CD4-positive, alpha-beta T cell treated with Interleukin-12 subunit alpha and Interleukin-12 subunit beta, for 1 hour (primary cell): ENCODE measurements at places on chromosomes 4 and X.
A peak's percentile ranks its signal among the peaks of the same experiment; 100 is the strongest.

- DNase-seq, result no peak
Measured at GRCh38 chrX:141838016-141838415, at the start of gene MAGEC3. TSS of gene MAGEC3 (plus strand) at chrX:141838316. CDS start at chrX:141838316, 0 bp downstream.

DNA sequence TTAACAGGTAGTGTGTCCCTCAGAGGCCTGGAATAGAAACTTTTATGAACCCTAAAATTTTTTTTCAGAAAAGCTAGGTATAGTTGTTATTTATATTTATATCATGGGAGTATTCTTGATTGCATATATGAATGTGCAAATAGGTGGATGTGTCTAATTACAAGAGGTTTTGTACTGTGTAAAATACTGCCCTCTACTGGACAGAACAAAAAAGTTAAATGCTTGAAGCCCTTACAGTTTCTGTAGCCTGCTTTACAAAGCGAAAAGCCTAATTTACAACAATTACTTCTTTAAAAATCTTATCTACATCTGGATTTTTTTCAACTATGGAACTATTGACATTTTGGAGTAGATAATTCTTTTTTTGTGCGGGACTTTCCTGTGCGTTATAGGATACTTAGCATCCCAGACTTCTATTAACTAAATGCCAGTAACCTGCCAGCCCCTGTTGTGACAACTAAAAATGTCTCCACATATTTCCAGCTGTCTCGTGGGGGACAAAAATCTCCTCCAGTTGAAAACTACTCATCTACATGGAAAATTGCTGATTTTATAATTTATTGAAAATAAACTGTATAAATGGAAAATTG lies 35.1 kb downstream of the ENPEP start:
- peak; percentile 63 for DNase-seq

DNA sequence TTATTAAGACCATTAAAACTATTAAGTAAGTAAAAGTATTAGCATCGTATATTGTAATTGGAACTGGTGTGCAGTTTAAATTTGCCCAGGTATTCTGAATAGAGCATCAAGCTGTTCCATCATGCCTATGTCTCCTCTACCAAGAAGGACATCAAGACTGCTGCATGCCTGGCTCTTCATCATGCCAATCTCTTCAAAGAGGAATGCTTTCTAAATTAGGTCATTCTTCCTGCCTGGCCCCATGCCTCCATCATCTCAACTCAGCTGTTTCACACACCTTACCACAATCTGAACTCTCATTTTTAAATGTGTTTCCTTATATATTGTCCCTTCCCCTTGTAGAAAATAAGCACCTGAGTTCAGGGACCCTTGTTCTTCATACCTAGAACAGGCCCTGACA lies 270.5 kb upstream of the PPARGC1A start:
- no peak for DNase-seq

DNA sequence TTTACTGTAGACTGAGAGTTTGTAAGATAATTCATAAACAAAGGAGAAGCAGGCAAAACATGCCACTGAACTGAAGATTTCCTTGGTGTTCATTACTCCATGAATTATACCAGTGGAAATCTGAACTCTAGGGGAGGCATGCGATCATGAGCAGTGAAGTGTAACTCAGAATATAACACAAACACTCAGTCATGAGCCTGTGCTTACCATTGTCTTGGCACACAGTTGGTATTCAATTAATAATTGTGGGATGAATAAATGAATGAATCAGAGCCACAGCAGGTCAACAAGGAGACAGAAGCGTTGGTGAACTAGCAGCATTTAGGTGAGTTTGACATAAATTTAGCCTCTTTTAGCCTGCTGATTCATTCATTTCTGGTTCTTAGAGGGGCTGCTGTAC lies 263.5 kb upstream of the DKK2 start:
- DNase-seq, result no peak

- DNase-seq, result no peak
Measured at GRCh38 chr4:78464265-78464664, 87.3 kb upstream of the ANXA3 start.

DNA sequence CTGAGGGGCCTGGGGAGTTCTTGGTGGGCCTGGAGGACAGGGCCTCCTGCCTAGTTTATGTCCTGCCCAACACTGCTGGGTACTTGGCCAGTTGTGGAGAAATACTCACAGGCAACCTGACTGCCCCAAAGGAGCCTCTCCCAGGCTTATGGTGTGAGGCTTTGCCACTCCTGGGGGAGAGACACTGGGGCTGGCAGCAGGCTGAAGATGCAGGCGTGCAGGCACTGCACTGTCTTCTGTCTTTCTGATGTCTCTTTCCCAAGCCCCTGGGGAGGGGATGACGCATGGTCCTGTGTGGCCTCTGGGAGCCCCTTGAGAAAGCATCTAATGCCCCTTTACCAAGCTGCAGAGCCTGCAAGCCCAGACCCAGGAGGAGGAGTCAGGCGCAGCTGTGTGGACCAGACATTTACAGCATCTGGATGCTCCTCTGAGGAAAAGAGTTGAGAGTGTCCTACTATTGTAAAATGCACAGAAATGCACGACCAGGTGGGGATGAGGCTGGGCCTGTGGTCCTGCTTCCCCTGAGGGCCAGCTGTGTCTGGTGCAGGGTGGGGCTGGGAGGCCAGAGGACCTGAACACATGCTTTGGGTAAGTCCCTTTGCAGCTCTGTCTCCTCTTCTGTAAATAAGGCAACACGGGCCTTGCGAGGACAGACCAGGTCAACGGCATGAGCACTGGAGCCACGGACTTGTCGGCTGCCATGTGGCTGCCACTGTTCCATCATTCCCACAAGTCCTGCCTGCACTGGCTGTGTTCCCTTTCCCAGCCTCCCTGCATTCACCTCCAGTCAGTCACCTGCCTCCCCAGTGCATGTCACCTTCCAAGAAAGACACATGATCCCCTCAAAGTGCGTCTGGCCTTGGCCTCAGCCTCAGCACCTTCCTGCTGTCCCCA lies 8.4 kb downstream of the TMEM271 start:
- DNase-seq, result no peak

- no peak for DNase-seq
Measured at GRCh38 chrX:130714135-130714534, 188.9 kb downstream of the ENOX2 start.

- no peak for DNase-seq
Measured at GRCh38 chrX:23911126-23911835, 3.5 kb downstream of the CXorf58 start.

- no peak for DNase-seq
Measured at GRCh38 chr4:128787509-128788311, 21.8 kb upstream of the JADE1 start.

DNA sequence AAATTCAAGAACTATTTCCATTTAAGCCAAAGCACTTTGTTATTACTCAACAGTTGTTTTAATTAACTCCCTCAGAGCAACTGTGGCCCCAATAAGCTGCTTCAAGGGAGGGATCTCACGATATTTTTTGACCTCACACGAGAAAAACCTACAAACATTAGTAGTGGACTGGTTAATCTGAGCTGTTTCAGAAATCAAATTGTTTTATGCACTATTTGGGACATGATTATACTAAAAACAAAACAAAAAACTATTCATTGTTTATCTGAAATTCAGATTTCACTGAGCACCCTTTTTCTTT lies 74.3 kb downstream of the DCHS2 start:
- DNase-seq, result no peak

GRCh38 chrX:12978205-12979025 lies 3.5 kb downstream of the TMSB4X start:
- DNase-seq, result peak; percentile 83

DNA sequence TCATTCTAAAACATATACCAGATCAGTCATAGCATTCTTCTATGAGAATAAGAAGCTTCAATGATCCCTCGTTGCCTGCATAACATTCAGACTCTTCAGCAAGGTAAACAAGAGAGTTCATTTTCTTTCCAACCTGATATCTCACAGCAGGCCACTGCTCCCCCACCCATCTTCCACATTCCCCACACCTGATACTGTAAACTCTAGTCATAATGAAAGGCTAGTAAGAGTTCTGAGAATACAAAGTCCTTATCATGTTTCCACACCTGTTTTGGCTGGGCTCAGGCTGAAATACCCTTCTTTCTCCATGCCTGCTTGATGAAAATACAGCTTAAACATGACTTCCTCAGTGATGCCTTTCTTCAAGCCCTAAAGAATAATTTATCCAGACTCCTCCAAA lies 2.3 kb upstream of the AASDH start:
- no peak for DNase-seq

- no peak for DNase-seq
Measured at GRCh38 chrX:98299785-98300184, 1416.1 kb downstream of the RPA4 start.
